ENCODE measurements at places on chromosomes 11 and 22. TPM values are rescaled to one million over a fixed set of nuclear protein-coding genes. Genes with fewer than 3 reads are reported as not detected.

Gene RANGAP1
- 160 TPM for polyA plus RNA-seq

Gene SLC22A8
- 1.7 TPM for polyA plus RNA-seq

Gene GGTLC2
- not detected for polyA plus RNA-seq

Gene UCP3
- 1.1 TPM for polyA plus RNA-seq

Gene KCNE3
- 8.3 TPM for polyA plus RNA-seq

Gene BBOX1
- 9.3 TPM for polyA plus RNA-seq

Measured in brain (organoid and tissue), 16 donors.